KG1 (cell line): ENCODE measurements at places on chromosomes 1 and 21.

- no peak for DNase-seq
These were observed 138.2 kb upstream of the SPAG17 start for GRCh38 chr1:118323246-118323645.

- DNase-seq, result no peak
These were observed 52.6 kb downstream of the GNG12 start for GRCh38 chr1:67780637-67781036.

DNA sequence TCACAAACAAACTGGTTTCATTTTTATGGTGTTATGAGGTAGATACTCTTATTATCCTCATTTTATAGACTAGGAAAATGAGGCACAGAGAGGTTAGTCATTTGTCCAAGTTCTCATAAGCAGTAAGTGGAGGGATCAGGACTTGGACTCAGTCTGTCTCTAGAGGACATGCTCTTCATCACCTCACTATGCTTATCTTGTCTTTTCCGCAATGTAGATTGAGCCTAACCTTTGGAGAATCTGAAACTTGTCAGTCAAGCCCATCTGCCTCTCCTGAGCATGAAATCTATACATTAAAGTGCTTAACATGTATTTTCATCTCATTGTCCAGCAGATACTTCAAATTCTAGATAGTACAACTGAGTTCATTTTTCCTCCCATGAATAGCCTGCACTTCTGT, 11.8 kb upstream of the CDC14A start:
- DNase-seq, result no peak

GRCh38 chr1:15051882-15052528, 101.5 kb upstream of the TMEM51 start:
- no peak for DNase-seq

DNA sequence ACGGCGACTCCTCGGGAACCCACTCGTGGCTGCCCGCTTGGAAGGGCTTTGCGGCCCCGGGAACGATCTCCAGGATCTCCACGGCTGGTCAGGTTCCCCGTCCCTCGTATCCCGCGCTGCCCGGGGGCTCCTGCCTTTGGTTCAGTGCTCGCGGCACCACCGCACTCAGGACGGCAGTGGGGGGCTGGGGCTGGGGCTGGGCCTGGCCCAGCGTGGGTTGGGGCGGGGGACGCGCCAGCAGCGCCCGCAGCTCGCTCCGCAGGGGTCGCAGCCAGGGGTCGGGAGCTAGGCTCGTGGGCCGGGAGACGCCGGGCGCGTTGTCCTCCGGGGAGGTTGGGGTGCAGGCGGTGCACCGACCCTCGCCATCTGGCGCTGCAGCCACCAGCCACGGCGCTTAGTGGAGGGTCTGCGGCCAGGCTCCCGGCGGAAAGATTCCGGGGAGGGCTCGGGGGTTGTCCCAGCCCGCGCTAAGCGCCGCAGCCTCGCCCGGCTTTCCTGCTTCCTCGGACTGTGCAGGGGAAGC, 8.9 kb downstream of the SIM2 start:
- no peak for DNase-seq

DNA sequence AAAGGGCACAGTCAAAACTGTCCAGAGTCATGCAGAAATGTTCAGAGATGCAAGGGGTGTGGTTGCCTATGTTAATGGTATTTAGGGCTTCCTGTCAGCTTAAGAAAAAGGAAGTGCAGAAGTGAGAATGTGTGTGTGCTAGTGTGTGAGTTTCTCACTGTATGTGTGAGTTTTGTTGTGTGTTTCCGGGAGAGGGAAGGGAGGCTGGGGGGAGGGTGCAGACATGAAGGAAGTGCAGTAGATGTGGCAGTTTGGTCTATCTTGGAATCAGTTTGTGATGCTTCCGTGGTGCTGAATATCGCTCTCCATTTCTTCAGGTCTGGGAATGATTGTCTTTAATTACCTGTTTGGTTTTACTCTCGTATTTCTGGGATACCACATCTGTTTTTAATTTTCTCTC, 16.5 kb upstream of the ATP6V1G3 start:
- DNase-seq, result peak; percentile 86

DNA sequence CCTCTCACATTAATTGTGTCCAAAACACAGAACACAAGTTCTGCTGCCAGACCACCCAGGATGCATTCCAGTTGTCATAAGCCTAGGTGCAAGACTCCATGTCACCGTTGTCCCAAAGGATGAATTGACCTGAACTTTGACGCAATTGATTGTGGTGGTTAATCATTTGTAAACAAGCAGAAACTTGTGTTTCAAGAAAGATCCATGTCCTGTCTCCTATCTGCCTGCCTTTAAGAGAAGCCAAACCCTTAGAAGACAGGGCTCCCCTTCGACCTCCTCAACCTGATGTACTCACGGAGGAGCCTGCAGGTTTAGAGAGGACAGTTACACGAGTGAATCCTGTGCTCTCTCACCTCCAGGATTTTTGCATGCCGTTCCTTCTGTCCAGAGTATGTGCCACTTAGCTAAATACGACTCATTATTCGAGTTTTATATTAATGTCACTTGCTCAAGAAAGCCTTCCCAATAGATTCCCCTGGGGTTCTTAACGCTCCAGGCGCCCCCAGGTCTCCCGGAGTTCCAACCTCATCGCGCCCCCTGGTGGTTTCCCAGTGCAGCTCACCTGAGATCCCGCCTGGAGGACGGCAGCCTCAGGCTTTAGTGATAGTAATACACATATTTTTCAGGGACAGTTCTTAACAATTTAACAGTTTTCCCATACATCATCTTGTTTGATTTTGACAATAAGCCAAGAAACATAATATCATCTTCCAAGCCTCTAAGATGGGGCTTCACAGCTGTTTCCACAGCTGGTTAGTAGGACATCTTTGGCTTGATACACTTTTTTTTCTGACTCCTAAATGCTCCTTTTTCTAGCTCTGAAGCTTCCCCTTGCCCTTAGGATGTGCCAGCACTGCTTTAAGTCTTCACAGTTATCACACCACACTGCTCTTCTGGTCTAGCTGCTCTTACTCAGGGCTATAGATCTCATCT, 2.4 kb upstream of the C8B start:
- DNase-seq, result no peak

GRCh38 chr1:7186382-7187111, 401.3 kb downstream of the CAMTA1 start:
- DNase-seq, result no peak

GRCh38 chr1:63795455-63795854, 21.6 kb downstream of the ROR1 start:
- no peak for DNase-seq

DNA sequence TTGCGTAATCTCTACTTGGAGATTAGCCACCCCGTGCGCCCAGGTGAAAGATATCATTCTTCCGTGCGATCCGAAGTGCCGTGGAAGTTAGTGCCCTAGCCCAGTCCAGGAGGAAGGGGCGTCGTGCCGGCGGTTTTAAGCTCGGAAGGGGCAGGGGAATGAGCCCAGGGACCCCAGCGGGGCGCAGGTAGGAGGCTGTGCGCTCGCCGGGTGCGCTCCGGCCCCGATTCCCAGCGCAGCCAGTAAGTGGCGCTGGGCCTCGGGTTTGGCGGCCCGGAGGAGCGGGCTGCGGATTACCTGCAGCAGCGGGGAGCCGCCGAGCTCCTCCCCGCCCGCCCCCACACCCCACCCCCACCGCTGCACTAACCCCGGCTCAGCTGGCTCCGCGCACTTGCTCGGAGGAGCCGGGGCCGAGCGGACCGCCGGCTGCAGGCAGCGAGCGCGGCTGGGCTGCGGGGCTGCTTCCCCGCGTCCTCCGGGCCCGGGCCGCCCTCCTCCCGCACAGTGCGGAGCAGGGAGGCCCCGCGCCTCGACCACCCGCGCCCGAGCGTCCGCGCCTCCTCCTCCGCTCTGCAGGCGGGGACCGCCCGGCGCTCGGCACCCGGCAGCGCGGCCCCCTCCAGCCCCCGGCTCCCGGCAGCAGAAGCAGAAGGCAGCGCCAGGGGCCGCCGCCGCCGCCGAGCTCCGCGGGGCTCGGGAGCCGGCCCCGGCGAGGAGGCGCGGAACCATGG, at the start of gene RYR2:
Gene RYR2 (plus strand): TSS at position 390 of the 731 bp plus-strand sequence. CDS start 338 bp downstream, at position 728.
- no peak for DNase-seq

DNA sequence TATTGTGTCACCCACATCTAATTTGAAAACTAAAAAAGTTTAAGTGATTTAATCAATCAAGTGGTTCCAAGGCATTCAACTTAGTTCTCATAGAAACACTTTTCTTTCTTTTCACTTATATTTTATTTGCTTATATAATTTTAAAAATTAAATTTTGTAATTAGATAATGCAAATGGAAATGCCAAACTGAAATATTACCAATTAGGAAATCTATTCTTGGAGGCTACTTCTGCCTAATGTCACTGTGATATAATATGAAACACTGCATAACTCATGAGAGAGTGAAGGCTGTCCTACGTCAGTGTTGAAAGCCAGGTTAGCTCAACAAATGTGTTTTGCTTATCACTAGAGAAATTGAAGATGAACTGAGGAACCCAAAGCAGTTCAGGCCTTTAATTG, 18.3 kb upstream of the SHCBP1L start:
- no peak for DNase-seq

- no peak for DNase-seq
These were observed 6.1 kb downstream of the AK2 start for GRCh38 chr1:33030575-33030974.

DNA sequence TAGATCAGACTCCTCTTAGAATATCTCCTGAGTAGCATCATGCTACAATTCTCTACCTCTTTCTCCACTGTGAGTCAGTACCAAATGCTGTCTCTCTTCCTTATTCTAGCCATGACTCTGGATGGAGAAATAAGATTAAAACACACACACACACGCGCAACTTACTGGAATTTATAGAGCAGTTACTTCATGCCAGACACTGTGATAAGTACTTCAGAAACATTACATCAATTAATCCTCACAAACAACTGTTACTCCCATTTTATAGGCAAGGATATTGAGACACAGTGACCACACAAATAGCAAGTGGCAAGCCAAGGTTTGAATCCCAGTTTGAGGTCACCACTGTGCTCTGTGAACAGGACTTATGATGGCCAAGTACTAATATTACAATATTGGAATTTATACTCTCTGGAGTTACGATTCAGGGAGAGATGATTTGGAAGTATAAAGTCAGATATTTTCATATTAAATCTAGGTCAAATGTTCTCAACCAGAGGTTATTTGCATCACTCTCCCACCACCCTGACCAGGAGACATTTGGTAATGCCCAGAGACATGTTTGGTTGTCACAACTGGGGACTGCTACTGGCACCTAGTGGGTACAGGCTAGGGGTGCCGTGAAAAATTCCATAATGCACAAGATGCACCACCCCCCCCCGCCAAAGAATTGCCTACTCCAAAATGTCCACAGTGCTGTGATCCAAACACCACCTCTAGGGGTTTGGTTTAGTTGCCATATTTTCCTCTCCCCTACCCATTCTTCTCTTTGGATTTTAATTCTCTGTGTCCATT, 221.6 kb downstream of the LTN1 start:
- DNase-seq, result no peak

DNA sequence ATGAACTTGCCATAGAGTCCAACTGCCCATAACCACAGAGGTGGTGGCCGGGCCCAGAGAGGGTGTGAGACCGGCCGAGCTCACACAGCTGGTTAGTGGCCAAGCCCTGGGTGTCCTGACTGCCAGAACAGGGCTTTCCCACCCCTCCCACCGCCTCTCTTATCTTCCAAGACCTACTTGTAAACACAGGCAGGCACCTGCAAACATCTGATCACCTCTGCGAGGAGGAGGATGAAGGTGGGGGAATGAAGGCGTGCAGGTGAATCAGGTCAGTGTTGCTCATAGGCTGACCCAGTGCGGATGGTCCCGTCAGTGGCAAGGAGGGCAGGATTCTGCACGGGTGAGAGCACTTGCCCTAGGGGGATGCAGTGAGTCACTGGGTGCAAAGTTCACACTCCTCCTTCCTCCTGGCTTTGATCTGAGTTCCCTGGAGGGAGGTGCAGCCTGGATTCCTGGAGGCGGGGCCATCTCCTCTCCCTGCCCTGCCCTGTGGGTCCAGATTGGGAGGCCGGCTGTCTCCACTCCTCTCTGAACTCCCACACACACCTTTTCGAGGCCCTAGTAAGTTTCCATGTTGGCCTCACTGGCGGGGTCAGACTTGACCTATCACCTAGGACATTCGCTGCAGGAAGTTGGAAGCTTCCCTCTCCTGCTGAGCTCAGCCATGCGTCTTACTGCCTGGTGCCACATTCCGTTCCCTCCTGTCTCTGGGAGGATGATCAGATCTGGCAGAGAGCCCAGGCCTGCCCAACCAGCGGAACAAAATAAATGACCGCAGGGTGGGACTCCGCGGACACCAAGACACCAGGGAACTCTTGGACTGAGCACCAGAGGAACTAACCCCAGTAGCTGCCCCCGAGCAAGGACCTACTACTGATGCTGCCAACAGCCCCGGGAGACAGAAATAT, 7.3 kb downstream of the UQCRHL start:
- no peak for DNase-seq

GRCh38 chr1:108504447-108504846, 54.3 kb downstream of the NBPF6 start:
- DNase-seq, result no peak

GRCh38 chr21:37592496-37592895, 225.9 kb downstream of the DYRK1A start:
- no peak for DNase-seq

GRCh38 chr1:228285661-228286504, 78.0 kb downstream of the OBSCN start:
- no peak for DNase-seq

DNA sequence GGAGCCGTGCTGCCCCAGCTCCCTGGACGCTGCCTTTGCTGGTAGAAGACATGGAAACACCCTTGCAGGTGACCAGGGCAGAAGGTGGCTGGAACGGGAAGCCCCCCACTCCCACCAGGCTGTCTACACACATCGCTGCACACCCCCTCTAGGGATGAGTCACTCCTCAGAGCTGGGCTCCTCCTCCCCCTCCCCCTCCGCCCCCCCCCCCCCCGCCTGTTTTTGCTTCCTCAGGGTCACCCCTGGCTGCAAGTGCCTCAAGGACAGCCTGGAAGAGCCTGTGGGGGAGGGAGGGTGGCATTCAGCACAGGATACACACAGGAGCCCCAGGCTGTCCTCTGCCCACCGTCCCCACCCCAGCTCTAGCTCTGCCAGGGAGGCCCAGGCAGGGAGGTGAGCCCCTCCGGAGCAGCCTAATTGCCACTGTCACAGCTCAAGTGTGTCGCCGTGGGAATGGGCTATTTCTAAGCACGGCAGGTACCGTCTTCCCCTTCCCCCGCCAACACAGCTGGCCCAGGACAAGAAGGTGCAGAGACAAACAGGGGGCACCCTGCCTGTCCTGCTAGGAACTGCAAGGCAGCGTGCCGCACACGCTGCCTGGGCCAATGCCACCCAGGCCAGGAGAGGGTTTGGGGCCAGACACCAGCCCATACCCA, 2.5 kb downstream of the FNDC10 start:
- DNase-seq, result no peak

GRCh38 chr1:29789221-29789909, 553.0 kb downstream of the PTPRU start:
- DNase-seq, result no peak

- no peak for DNase-seq
These were observed 1.3 kb upstream of the PATJ start for GRCh38 chr1:61740751-61741700.

GRCh38 chr1:27001570-27002360, 8.3 kb downstream of the TRNP1 start:
- DNase-seq, result peak; percentile 43
